ENCODE measurements at places on chromosomes 5 and 9. TPM values are rescaled to one million over a fixed set of nuclear protein-coding genes. Genes with fewer than 3 reads are reported as not detected.
A peak's percentile ranks its signal among the peaks of the same experiment; 100 is the strongest.

GRCh38 chr9:88818495-88819201, 172.6 kb upstream of the S1PR3 start:
- no peak for DNase-seq
- H3K4me1 ChIP-seq, result no peaks in the 10 kb centered on the region
- no peak overlapping the region for H3K27ac ChIP-seq
- H3K4me3 ChIP-seq, result no peak overlapping the region
- H3K27me3 ChIP-seq, result no peaks in the 10 kb centered on the region

Gene KIF4B
- total RNA-seq, result not detected

DNA sequence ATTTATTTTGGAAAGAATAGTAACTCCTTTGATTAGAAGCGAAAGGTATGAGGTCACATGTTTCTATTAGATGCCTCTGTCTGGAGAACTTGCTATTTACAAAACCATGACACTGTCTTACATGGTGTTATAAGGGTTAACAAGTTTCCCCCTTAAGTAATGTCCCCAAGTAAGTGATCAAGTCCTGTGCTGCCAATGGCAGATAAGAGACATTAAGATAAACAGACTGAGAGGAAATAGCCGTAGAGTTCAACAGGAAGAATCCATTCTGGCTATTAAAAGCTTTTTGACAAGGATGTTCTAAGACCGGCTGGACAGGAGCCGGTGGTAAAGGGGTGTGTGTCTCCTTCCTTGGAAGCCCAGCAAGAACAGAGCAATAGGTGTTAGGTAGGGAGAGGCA, 257.5 kb downstream of the GADD45G start:
- no peak overlapping the region for H3K27ac ChIP-seq
- H3K27me3 ChIP-seq, result no peaks in the 10 kb centered on the region
- H3K36me3 ChIP-seq, result no peaks in the 10 kb centered on the region
- H3K4me1 ChIP-seq, result no peaks in the 10 kb centered on the region
- H3K4me3 ChIP-seq, result no peak overlapping the region
- no peak for DNase-seq

DNA sequence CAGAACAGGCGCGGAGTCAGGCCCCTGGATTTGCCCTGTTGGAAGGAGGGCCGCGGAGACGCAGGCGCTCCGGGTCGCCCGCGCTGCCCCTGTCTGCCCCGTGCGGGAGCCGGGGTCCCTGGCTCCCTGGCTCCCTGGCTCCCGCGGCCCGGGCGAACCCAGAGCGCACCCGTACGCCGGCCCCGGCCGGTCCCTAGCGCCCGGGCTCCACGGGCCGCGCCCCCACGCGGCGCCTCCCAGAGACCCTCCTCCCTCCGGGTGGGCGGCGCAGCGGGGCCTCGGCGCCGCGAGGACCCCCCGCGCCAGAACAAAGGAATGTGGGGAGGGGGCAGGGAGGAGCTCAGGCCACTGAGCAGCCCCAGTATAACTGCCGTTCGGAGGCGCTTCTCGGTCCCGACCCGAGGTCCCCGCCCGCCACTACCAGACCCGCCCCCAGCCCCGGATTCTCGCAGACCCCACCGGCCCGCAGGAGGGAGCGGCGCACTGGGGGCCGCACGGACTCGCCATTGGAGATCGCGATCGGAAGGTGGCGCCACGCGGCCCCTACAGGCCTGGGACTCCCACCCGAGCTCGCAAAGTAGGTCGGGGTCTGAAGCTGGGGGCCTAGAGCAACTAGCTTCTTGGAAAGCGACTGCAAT, 2.4 kb downstream of the NFIL3 start:
- H3K27me3 ChIP-seq, result no peaks in the 10 kb centered on the region
- H3K27ac ChIP-seq, result peak overlapping the region; percentile 95
- DNase-seq, result peak; percentile 68
- H3K36me3 ChIP-seq, result no peaks in the 10 kb centered on the region

DNA sequence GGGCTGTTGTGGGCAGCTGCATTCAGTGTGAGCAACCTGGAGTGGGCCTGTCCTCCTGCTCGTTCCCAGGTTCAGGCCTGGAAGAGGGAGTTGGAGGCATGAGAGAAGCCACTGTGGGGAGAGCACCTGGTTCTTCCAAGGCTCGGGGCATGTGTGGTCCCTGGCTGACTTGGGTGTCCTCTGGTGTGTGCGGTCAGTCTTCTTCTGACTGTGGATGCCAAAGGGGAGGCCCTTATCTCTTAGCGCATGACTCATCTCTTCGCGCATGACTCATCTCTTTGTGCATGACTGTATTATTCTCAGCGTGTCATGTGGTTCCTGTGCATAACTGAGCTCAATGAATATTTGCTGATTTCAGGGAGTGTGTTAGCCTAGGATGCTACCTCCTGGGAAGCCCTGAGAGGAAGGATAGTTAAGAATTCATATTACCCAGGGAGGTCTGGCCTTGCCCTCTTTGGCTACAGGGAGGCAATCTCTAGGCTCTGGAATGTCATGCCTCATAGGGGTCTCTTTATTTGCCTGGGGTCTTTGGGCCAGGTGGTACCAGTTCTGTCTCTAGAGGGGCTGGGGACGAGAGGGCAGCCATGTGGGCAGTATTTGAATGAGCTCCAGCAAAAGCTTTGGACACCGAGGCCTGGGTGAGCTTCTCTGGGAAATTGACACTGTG, 188.7 kb downstream of the HSPA4 start:
- H3K36me3 ChIP-seq, result no peaks in the 10 kb centered on the region
- no peak overlapping the region for H3K27ac ChIP-seq
- peak; percentile 27 for DNase-seq

Gene CSF2
- not detected for total RNA-seq

Gene STPG3
- total RNA-seq, result not detected

Gene PFN3
- total RNA-seq, result not detected

DNA sequence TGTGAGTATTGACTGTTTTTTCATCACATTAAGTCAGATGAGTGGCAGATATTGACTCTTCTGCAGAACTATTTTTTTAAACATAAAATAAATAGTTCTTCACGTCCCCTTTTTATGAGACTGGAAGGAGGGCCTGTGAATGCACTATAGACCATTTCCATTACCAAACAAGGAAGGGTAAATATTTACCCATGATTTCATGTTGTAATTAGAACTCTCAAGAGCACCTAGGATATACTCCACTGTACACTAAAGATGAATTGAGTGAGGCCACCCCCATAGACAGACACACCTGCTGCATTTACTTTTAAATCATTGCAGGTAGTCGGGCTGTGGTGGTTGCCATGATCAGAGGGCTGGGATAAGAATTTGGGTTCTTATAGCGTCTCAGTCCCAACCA, 22.6 kb downstream of the SLC36A1 start:
- no peaks in the 10 kb centered on the region for H3K4me1 ChIP-seq
- no peaks in the 10 kb centered on the region for H3K36me3 ChIP-seq
- no peak overlapping the region for H3K4me3 ChIP-seq
- DNase-seq, result no peak
- H3K27me3 ChIP-seq, result no peaks in the 10 kb centered on the region
- no peak overlapping the region for H3K27ac ChIP-seq

DNA sequence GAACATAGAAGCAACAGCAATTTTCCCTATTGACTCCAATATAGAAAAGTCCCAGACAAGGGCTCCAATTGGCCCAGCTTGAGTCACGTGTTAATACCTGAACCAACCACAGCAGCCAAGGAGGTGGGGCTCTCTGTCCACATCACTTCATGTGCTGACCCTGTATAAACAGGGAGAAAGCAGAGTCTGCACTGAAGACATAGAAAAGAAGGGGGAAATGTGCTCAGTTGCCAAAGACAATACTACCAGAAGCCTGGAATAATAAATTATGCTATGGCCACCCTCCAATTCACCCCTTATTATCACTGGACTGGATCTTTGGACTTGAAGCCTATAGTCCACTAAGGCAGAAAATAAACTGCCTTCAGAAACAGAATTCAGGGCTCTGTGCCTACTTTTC, 275.4 kb downstream of the EPB41L4A start:
- no peak overlapping the region for H3K4me3 ChIP-seq
- H3K4me1 ChIP-seq, result no peaks in the 10 kb centered on the region
- H3K27me3 ChIP-seq, result no peaks in the 10 kb centered on the region
- H3K27ac ChIP-seq, result no peak overlapping the region
- no peak for DNase-seq

GRCh38 chr5:179274321-179275315, 70.6 kb downstream of the ADAMTS2 start:
- H3K4me3 ChIP-seq, result no peak overlapping the region
- H3K27me3 ChIP-seq, result no peaks in the 10 kb centered on the region

GRCh38 chr5:1230551-1230950, 5.4 kb downstream of the SLC6A18 start:
- H3K4me3 ChIP-seq, result no peak overlapping the region
- DNase-seq, result no peak
- no peaks in the 10 kb centered on the region for H3K4me1 ChIP-seq
- H3K27ac ChIP-seq, result no peak overlapping the region
- H3K36me3 ChIP-seq, result no peaks in the 10 kb centered on the region

- H3K4me1 ChIP-seq, result no peaks in the 10 kb centered on the region
- H3K36me3 ChIP-seq, result no peaks in the 10 kb centered on the region
- H3K27me3 ChIP-seq, result no peaks in the 10 kb centered on the region
- no peak overlapping the region for H3K27ac ChIP-seq
- DNase-seq, result no peak
Measured at GRCh38 chr9:36530224-36530623, 42.5 kb upstream of the MELK start.

Gene SPATA31A6
- total RNA-seq, result not detected

DNA sequence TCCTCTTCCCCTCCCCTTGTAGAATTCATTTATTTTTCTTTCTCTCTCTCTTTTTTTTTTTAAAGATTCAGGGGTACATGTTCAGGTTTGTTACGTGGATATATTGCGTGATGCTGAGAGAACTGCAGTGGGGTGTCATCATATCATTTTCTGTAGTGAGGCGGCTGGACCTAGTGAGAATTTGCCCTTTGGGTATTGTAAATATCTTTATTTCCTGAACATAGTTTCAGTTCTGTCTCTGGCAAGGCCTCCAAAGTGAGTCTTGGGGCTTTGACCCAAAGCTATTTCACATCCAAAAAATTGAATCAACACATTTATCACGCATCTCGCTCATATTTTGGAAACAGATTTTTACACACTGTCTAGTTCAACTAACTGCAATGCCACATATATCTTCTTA, 25.4 kb upstream of the MYOT start:
- no peak overlapping the region for H3K4me3 ChIP-seq
- H3K27ac ChIP-seq, result no peak overlapping the region
- H3K27me3 ChIP-seq, result no peaks in the 10 kb centered on the region
- DNase-seq, result no peak
- H3K4me1 ChIP-seq, result no peaks in the 10 kb centered on the region

DNA sequence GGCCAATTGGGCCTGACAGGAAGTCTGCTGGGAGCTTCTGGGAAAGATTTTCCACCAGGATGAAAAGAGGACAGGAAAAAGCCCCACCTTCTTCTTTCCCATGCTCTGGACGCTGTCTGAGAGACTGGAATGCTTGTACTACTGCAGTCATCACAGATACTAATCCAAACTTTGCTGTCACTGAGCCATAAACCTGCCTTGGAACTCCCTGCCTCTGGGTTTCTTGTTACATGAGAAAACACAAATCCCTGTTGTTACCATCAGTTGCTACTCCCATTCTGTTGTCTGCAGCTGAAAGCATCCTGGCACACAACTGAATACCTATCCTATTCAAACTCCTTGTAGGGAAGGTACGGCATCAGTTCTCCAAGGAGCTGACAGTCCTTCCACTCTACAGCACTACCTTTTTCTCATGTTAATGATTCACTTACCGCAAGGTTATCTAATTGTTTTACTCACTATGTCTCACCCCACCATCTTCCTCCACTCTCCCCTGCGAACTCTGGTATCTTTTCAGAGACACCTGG, 167.5 kb downstream of the CDK5RAP2 start:
- no peaks in the 10 kb centered on the region for H3K36me3 ChIP-seq
- no peaks in the 10 kb centered on the region for H3K27me3 ChIP-seq
- peaks cover 4% of the 10 kb centered on the region for H3K4me1 ChIP-seq
- DNase-seq, result no peak

Gene FCN2
- 0.56 TPM for total RNA-seq

Gene KIF20A
- not detected for total RNA-seq

DNA sequence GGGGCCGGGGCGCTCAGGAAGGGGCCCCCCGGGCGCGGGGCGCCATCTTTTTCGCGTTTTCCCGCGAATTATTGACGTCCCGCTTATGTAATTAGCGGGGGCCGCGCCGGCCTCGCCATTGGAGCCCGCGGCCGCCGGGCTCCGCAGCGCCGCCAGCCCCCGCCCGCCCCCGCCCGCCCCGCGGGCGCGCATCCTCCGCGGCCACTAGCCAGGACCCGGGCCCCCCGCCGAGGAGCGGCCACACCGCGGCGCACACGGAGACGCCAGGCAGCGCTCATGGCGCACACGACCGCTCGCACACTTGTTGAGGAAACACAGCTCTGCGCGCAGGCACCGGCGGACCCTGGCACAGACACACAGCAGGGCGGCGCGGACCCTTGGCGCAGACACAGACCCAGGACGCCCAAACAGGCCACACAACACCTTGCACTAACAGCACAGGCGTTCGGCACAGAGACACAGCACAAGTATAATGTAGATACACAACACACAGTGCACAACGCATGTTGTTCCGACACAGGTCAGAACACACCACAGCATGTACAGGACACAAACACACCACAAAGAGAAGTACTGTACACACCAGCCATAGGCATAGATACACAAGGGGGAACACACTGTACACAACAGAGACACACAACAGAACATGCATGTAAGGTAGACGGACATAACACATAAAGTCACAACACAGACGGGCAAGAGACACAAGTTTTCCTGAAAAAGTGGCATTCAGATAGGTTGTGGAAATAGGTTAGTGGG, 467 bp upstream of the PHF19 start:
- H3K36me3 ChIP-seq, result no peaks in the 10 kb centered on the region
- H3K4me3 ChIP-seq, result peak overlapping the region; percentile 52
- H3K27ac ChIP-seq, result peak overlapping the region; percentile 99
- DNase-seq, result peak; percentile 83
- H3K4me1 ChIP-seq, result no peaks in the 10 kb centered on the region

Data from ovary (tissue), 10 donors.